Thymus (tissue), 14 donors: ENCODE measurements at places on chromosomes 6 and 20.

DNA sequence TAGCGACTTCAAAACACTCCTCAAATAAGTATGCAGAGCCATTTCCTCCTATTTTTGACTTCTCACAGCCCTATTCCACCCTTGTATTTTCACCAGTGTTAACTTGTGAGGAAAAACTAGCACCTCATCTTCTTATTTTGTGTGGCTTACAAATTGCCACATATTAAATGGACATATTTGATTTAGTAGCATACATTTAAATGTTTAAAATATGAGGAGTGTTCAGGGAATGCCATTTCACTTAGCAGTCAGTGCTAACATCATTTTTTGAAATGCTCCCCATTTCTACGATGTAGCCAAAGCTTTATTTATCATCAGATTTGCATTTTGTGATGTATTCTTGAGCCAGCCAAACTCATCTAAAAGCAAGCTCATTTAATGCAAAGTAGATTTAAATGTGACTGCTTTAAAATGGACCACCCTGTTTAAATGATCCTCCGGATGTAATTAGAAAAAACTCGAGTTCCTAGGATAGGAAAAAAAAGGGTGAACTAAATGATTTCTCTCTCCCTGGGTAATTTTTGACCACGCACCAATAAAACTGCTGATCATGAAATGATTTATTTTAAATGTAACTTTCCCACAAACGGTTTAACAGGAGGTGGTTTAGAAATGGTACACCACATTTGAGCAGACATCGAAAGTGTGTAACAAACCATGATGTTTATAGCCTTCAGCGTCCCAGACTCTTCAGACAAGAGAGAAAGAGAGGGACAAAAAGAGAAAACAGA is 172.6 kb downstream of the CD83 start:
- peaks cover 8% of the 10 kb centered on the region for H3K4me1 ChIP-seq
- H3K27me3 ChIP-seq = no peaks in the 10 kb centered on the region
- DNase-seq = no peak
- H3K36me3 ChIP-seq = no peaks in the 10 kb centered on the region

- H3K4me1 ChIP-seq = no peaks in the 10 kb centered on the region
- H3K4me3 ChIP-seq = no peak overlapping the region
- no peaks in the 10 kb centered on the region for H3K36me3 ChIP-seq
Observed at GRCh38 chr20:47558295-47559066, 56.8 kb downstream of the NCOA3 start.

DNA sequence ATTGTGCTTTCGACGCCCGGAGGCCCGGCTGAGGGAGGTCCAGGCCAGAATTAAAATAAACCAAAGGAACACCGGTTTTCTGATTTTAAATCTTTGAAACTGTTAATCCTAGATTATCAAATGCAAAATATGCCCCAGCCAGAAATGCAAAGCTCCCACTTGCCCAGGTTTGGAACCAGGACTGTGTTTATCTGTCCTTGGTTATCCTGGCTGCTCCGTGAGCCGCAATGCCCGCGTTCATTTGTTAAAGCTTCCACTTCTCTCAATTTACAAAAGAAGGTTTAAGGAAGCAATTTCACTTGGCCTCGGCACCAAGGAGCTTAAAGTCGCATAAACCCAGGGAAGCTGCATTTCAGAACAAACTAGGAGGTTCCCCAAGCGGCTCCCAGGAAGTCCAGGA is 250.0 kb downstream of the TAF4 start:
- no peaks in the 10 kb centered on the region for H3K36me3 ChIP-seq
- H3K4me1 ChIP-seq = no peaks in the 10 kb centered on the region
- H3K27me3 ChIP-seq = no peaks in the 10 kb centered on the region
- no peak overlapping the region for H3K27ac ChIP-seq
- no peak overlapping the region for H3K4me3 ChIP-seq
- no peak for DNase-seq

DNA sequence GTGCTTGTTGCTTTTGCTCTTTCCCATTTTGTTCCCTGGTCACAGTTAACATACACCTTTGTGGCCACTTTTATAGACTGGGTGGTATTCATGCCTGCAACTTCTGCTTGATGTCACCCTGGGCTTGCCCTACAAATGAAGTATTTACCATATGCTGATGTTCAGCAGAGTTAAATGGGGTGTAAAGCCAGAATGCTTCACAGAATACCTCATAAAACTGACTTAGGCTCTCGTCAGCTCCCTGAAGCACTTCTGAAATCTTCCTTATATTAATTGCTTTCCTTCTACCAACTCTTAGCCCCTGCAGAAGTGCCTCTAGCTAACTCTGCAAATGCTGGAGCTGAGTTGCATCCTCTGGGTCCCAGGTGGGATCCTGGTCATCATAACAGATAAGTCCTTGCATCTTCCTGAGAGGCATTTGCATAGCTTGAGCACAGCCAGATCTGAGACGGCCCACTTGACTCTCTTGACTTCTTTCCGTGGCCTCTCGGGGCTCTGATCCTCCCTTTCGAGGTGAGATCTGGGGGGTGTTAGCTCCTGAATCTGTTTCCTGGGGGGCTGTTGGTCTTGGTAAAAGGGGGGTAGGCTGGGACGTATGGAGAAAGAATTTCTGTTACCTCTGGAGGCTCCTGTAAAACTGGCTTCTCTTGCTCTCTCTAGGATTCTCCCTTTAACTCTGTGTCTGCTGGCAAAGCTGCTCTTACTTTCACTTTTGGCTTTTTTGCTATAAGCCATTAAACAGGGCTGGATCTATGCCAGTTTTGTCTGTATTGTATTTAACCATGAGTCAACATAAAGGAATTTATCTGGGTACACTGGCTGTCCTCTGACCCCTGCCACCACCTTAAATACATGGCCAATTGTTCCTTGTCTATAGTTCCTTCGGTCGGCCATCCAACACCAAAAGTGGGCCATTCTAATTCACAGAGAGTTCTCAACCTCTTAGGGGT is 223.0 kb upstream of the SYNCRIP start:
- H3K27me3 ChIP-seq = no peaks in the 10 kb centered on the region
- H3K36me3 ChIP-seq = no peaks in the 10 kb centered on the region
- H3K4me1 ChIP-seq = no peaks in the 10 kb centered on the region

DNA sequence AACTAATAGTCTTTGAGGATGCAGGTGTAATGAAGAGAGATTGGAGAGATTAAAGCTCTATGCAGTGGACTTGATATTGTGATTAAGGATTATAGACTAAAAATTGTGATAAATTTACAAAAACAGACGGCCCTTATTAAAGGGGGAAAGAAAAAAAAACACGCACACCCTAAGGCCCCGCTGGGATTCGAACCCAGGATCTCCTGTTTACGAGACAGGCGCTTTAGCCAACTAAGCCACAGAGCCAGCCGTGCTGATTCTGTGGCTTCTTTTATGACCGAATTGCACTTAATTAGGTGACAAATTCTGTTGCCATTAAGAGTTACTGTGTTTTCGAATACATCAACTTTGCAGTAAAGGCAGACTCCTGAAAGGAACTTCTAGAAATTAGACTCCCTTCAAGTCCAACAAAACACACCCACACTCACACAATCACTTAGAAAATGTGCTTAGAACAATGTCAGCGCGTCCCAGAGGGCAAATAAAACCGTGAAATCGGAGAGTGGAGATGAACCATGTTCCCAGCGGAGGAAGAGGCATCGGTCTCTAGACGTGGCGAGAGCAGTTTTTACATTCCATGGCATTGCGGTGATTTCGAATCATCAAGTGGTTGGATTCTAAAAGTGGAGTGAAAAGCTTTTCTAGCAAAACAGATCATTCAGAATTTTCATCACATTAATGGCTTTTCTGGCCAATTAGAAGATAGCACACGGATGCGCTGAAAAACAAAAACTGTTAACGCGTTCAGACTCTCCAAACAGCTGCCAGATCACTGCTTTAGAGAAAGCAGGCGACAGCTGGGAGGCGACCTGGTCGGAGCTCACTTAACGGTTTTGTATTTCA is 122.6 kb downstream of the GPX5 start:
- H3K27me3 ChIP-seq = peaks cover 29% of the 10 kb centered on the region
- peaks cover 6% of the 10 kb centered on the region for H3K4me1 ChIP-seq
- H3K4me3 ChIP-seq = peak overlapping the region; percentile 37

- peaks cover 29% of the 10 kb centered on the region for H3K27me3 ChIP-seq
- no peak for DNase-seq
- H3K36me3 ChIP-seq = no peaks in the 10 kb centered on the region
- no peak overlapping the region for H3K27ac ChIP-seq
Observed at GRCh38 chr6:168134560-168135201, 55.7 kb upstream of the FRMD1 start.

DNA sequence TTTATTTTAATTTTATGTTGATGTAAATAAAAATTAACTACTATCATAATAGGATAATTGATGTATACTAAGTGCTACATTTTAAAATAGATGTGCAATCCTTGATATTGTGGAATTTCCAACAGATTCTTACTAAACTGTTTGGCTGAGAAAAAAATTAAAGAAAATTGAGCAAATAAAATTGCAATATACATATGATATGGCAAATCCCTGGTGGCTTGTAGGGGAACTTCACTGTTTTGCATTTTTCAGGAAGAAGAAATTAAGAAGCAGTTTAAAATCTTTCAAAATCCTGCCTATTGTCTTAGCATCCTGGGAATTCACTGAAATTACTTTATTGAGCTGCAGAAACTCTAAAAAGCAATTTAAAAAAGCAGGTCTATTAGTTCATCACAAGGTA is 191.4 kb upstream of the ADGRB3 start:
- no peaks in the 10 kb centered on the region for H3K4me1 ChIP-seq
- no peaks in the 10 kb centered on the region for H3K36me3 ChIP-seq
- no peak overlapping the region for H3K4me3 ChIP-seq
- H3K27ac ChIP-seq = no peak overlapping the region
- no peak for DNase-seq

GRCh38 chr6:90382760-90383159 is 86.1 kb upstream of the BACH2 start:
- H3K4me1 ChIP-seq = no peaks in the 10 kb centered on the region
- H3K27ac ChIP-seq = no peak overlapping the region
- no peak overlapping the region for H3K4me3 ChIP-seq
- H3K36me3 ChIP-seq = no peaks in the 10 kb centered on the region

DNA sequence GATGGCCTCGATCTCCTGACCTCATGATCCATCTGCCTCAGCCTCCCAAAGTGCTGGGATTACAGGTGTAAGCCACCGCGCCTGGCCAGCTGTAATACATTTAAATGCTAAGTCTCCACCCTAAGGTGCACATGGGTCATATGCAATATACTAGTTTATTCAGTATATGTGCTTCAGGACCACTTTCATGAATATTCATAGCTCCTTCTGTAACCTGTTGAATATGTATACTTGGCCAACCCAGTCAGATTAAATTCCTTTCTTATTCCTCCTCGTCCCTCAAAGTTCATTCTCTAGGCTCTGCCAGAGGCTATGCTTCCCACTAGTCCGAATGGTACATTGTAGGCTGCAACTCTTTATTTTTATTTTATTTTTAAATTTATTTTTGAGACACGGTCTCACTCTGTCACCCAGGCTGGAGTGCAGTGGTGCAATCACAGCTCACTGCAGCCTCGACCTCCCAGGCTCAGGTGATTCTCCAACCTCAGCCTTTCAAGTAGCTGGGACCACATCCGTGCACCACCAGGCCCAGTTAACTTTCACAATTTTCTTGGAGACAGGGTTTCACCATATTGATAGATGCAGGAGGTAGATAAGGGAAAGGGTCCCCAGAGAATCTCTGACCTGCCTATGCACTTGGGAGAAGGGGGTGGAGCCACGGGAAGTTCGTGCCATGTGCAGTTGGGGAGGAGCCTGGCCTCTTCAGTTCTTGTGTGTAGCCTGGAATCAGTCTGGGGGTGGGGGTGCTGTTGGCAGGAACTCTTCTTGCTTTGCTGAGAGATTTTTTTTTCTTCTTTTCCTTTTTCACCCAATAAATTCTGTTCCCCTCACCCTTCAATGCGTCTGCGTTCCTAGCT is 41.3 kb upstream of the DDR1 start:
- H3K27me3 ChIP-seq = no peaks in the 10 kb centered on the region
- H3K27ac ChIP-seq = no peak overlapping the region
- no peak for DNase-seq
- no peaks in the 10 kb centered on the region for H3K36me3 ChIP-seq
- peaks cover 92% of the 10 kb centered on the region for H3K4me1 ChIP-seq

- H3K27ac ChIP-seq = no peak overlapping the region
- H3K36me3 ChIP-seq = no peaks in the 10 kb centered on the region
- no peaks in the 10 kb centered on the region for H3K27me3 ChIP-seq
- H3K4me3 ChIP-seq = no peak overlapping the region
- no peak for DNase-seq
Observed at GRCh38 chr6:114579486-114579885, 236.7 kb upstream of the HS3ST5 start.

GRCh38 chr6:125114248-125114858 is 39.2 kb upstream of the TPD52L1 start:
- no peak overlapping the region for H3K4me3 ChIP-seq
- peak; percentile 40 for DNase-seq
- H3K27ac ChIP-seq = no peak overlapping the region
- H3K4me1 ChIP-seq = no peaks in the 10 kb centered on the region
- no peaks in the 10 kb centered on the region for H3K36me3 ChIP-seq

GRCh38 chr20:57909763-57910331 is 200.0 kb upstream of the PMEPA1 start:
- no peaks in the 10 kb centered on the region for H3K4me1 ChIP-seq
- no peaks in the 10 kb centered on the region for H3K27me3 ChIP-seq

DNA sequence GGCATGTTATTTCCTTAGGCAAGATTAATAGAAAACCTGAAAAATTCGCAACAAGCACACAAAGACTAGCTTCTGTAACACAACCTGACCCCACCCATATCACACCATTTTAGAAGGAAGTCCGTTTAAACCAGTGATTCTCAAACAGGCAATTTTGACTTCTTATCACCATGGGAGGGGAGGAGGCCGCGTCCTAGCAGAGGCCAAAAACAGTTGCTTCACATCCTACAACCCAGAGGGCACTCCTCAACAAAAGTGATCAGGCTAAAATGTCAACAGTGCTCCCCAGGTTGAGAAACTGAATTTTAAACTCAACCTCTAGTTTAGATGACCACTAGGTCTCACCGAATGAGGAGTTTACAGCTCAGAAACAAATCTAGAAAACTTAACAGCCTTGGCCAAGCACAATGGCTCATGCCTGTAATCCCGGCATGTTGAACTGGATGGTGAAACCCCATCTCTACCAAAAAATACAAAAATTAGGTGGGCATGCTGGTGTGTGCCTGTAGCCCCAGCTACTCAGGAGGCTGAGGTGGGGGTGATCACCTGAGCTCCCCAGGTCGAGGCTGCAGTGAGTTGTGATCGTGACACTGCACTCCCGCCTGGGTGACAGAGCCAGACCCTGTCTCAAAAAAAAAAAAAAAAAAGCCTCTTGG is 3.4 kb downstream of the SNX5 start:
- peaks cover 21% of the 10 kb centered on the region for H3K4me1 ChIP-seq
- no peaks in the 10 kb centered on the region for H3K27me3 ChIP-seq
- H3K27ac ChIP-seq = peak overlapping the region; percentile 95
- H3K36me3 ChIP-seq = no peaks in the 10 kb centered on the region
- peak overlapping the region; percentile 76 for H3K4me3 ChIP-seq
- DNase-seq = no peak
